ENCODE measurements at places on chromosomes 1 and 21. TPM values are rescaled to one million over a fixed set of nuclear protein-coding genes. Genes with fewer than 3 reads are reported as not detected.

DNA sequence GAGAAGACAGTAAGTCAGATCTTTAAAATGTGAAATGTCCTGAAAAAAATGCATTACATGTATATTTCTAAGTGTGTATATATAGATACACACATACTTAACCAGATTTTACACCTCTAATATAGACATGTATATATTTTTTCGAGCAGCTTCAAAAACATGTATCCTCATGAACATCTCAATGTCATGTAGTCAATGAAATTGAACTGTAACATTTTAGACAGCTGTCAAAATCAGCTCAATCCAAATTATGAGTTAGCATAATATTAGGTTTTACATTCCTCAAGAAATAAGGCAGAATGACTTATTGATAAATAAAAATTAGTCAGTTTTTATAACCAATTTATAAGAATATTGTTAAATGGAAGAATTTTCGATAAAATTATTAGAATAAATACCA is 665.7 kb downstream of the BRINP3 start:
- ATAC-seq = no peak

C1QB gene
- total RNA-seq = not detected

DNA sequence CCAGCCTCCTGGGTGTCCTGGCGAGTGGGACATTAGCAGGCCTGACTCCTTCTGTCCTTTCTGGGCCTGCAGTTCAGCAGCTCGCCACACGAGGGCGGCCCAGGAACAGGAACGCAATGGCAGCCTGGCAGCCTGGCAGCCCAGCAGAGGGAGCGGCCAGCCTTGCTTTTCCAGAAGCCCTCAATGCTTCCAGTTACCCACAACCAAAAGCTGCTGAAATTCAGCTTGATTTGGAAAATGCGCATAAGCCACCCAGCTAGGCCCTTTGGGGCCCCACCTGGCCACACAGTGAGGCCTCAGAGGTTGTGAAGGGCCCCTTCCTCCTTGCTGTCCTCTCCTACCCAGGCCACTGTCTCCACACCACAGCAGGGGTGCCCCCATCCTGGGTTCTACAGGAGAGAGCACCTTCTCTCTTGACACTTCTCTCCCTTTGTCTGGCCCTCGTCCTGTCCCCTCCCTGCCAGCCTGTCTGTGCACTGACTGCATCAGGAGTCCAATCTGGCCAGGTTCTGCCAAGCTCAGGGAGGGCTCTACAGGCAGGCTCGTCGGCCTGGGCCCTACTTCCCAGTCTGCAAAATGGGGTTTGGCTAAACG is 103.4 kb upstream of the VAMP3 start:
- peak; percentile 40 for ATAC-seq

DNA sequence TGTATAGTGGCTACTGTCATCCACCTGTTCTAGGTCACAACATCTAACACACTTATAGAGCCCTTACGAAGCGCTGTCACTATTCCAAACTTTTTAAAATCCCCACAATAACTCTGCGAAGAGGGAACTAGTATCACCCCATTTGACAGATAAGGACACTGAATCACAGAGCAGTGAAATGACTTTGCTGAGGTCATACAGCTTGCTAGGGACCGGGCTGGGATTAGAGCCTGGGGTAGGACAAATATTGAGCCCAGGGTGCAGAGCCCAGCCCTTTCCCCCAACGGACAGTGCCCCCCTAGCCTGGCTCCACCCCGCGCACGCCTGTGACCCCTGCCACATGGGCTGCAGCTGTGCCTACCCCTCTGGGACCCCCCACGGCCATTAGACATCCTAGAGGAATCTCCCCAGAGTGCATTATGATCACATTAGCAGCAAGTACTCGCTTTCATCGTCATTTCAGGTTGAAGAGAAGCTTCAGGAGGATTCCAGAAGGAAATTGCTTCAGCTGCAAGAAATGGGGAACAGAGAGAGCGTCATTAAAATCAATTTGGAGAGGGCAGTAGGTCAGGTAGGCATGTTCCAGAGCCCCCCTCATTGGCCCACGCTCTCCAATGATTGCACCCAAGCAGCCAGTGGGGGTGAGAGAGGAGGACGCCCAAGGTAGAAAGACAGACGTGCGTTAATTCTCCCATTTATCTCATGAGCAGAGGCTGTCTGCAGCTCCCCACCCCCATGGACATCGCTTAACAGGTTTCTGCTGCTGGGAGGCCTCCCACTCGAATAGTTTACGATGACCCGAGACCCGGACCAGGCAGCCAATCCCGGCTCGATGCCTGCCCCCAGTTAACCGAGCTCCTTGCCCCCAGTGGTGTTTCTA is 77.2 kb downstream of the FHAD1 start:
- ATAC-seq = peak; percentile 46

OVAAL gene
- total RNA-seq = 0.46 TPM

DNA sequence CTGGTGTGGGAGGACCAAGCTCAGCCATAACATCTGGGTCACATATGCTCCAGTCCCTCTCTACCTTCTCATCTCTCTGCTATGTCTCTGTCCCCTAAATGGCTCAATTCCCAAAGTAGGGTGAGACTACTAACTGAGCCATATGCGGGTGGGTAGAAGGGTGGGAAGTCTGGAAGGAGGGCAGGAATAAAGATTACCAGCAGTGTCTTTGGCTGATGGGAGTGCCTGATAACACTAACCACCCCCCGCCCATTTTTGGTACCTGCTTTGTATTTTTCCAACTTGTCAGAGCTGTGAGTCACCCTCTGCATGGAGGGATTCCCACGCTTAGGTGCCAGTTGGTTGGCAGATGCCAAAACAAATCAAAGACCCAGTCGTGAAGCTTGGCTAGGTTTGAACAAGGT is 14.9 kb upstream of the SSBP3 start:
- ATAC-seq = peak; percentile 94
